ENCODE measurements at places on chromosomes 4 and X.

DNA sequence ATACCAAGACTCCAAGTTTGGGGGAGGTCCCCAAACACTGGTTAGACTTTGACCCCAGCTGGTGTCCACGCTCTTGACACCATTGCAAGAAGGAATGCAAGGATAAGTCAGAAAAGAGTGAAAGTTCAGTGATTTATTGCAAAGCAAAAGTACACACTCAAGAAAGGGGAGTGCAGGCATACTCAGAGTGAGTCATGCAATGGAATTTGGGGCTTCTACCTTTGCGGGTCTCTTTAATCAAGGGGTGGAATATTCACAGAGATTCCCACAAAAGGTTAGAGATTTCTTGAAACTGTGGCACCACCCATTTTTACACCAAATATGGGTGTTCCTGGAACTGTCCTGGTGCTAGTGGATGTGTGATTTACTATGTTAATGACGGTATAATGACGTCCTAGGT, 5.2 kb upstream of the SMIM10L2A start:
- no peak for DNase-seq

- DNase-seq, result no peak
Observed at GRCh38 chrX:420496-421223, 34.0 kb upstream of the PPP2R3B start.

GRCh38 chr4:97367878-97368277, 775.4 kb downstream of the STPG2 start:
- DNase-seq, result no peak

- no peak for DNase-seq
Observed at GRCh38 chr4:93693141-93693540, 135.4 kb upstream of the ATOH1 start.

DNA sequence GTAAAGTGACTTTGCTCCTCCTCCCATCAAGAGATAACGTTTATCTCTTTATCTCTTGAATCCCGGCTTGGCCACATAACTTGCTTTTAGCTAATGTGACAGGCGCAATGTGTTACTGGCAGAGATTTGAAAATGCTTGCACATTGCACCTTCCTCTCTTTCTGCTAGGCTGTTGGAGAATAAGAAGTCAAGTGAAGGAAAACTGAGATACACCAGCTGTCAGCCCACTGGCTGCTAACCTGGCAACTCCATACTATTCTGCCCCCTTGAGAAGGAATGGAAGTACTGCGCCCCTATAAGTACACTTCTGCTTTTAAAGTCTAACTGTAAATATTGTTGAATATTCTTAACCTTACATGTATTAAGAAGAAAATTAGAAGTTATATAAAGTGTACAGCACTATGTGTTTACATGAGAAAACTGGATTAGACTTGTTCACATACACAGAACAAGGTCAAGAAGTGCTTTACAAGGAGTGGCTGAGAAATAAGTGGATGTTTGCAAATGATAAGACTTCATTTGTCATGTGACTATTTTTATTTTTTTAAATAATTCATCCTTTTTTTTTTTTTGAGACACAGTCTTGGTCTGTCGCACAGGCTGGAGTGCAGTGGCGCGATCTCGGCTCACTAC, 424.5 kb upstream of the CTSO start:
- DNase-seq, result no peak

DNA sequence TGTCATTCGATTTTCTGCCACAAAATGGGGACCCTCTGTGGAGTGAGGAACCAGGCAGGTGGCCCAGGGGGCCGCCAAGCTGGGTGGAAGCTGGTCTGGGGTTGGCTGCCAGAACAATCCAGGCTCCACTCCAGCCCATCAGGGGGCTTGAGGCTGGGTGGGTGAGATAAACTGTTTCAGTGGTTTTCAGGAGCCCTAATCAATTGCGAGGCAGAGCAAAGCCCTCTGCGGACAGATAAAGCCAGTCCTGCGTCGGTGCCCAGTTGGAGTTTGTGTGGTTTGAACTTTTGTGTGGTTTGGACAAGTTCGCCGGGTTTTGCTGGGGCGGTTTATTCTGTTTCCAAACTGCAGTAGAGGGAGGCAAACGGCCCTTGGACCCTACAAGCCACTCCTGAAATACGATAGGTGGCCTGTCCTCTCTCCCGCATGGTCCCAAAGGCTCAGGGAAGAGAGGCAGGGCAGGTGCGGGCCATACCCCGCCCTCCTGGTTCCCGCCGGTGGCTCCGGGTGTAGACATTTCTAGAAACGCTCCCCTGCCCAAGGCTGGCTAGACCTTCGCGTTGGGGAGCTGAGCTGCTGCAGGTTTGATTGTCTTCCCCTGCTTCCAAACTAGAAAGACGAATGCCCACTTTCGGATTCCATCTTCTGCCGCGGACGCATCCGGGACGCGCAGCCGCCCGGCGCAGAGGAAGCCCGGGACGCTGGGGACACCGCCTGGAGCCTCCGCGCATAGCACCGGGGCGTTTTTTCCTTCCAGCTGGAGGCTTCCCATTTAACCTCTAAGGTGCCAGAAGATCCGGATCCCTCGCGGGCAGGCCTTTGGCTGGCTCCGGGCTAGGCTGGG, 169.0 kb upstream of the BCOR start:
- peak; percentile 53 for DNase-seq

GRCh38 chrX:47751670-47752069, 85.0 kb upstream of the ZNF81 start:
- DNase-seq, result no peak

DNA sequence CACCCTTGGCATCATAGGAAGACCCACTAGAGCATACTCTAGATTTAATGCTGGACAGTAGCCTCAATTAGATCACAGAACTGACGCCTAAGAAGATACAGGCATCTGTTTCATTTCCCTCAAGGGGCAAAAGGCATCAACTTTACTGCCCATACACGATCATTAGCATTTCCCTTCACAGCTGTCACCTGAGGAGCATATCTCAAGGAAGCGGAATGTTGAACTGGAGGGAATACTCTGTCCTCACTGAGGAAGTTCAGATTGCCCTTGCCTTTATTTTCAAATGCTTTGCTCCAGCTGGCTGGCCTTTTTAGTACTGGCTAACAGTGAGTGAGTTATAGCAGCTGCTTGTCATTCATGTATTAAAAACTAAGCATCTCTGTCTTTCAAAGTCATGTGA, 508.4 kb upstream of the GALNT7 start:
- no peak for DNase-seq

GRCh38 chr4:47718696-47719095, 119.2 kb downstream of the CORIN start:
- DNase-seq, result no peak

DNA sequence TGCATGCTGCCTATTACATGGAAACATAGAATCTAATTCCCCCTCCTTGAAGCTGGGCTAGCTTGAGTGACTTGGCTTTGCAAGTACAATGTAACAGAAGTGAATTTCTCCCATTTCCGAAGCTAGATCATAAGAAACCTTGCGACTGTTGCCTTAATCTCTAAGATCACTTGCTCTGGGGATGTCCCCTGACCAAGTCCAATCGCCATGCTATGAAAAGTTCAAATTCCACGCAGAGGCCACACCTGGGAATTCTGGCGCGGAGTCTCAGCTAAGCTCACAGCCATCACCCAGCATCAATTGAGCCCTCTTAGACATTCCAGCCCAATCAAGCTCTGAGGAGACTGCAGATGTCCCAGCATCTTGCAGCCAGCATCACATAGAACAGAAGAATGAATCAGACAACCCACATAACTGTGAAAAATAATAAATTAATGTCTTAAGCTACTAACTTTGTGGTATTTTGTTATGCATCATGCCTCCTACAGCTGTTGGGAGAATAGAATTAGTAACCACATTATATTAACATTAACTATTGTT, 27.0 kb downstream of the GPM6A start:
- DNase-seq, result no peak

DNA sequence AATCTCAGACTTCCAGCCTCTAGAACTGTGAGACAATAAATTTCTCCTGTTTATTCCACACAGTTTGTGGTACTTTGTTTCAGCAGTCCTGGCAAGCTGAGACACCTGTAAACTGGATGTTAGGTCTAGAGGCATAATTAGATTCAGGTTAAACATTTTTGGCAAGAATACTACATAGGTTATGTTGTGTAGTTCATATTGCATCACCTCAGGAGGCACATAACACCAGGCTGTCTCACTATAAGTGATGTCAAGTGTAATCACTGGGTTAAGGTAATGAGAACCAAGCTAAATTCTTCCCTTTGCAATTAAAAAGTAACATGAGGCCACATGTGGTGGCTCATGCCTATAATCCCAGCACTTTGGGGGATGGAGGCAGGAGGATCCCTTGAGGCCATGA, 214.2 kb downstream of the ZNF674 start:
- no peak for DNase-seq

- no peak for DNase-seq
Observed at GRCh38 chr4:17030543-17030942, 132.1 kb upstream of the LDB2 start.

DNA sequence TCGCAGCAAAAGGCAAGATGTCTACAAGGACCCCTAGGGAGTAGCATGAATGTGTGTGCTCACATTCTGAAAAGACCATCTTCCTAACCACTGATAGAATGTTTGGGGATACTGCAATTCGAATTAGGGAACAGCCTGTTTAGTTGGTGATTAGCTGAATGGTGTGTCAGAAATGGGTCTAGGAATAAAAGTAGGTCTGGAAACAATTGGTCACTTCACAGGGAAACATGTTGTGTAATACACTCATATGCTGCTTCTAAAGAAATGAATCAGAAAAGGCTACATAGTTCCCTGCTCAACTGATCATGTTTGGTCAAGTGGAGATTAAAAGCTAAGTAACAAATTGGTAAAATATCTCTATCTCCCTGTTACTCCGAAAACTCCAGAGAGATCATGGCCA, 2362.4 kb upstream of the TENM3 start:
- no peak for DNase-seq

DNA sequence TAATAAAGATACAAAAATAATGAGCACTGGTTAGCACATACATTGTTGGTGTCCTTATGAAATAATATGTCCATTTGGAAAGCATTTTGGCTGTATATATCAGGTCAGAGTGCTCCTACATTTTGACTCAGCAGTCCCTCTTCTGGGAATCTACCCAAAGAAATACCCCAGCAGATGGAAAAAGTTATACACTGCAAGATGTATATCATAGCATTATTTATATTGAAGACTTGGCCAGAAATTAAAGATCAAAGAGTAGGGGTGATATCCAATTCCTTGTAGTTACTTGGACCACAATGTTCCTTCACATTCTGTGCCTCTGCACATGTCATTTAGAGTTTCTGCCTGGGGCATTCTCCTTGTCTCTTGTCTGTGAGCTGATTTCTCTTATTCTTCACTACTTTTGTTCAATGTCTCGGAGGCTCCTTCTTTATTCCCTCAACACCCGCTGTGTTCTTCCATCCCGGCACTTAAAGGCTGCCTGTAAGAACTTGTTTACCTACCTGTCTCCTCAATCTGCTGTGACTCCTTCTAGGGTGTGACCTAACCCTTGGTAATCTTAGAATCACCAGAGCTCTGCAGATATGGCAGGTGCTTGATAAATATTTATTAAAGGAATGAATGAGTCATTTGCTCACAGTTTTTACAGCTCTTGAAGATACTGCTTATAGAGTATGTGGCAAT, 3.1 kb upstream of the TSPAN5 start:
- DNase-seq, result no peak

DNA sequence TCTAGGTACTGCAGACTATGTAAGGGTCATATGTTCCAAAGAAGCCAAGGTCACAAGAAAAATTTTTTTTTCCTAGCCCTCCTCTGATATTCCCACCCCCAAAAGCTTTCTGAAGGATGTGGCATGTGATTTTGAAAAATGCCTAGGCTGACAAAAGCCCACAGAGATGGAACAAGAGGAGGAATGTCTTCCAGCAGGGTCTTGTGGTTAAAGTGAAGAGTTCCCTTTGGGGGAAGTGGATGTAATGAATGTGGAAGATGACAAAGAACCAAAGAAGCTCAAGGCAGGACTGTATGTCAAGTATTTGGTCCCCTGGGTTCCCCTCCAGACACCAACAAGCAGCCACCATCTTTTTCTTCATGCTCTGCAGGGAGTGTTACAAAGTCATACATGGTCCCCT, 268.8 kb downstream of the BCOR start:
- DNase-seq, result no peak

DNA sequence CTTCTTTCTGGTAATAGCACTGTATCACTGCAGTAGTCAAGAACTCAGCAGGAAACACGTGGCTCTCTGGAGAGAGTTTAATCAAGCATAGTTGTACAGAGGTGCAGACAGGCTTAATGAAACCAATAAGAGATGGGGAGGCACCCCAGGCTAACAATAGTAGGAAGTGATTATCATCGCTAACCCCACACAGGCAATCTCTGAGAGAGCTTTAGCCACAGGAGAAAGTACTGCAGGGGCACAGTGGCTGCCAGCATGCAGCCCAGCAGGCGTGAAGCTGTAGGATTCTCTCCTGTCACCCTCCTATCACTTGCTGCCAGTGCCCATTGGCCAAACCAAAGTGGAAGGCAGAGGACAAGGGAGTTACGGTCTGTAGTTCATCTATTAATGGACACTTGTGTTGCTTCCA, 450.0 kb upstream of the RASGEF1B start:
- DNase-seq, result no peak

DNA sequence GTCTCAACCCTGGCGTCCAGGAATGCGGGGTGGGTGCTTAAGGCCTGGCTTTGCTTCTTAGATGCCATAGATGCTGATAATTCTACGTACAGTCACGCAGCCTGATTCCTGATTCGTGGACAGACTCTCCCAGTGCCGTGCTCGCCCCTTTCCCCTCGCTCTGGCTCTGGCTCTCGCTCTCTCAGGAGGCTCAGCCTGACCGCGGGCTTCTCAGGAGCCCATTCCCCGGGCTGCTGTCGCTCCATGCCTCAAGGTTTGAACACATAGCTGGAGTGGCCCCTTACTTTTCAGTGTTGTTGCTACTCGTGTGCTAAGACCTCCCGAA, 59.2 kb upstream of the ZC4H2 start:
- peak; percentile 33 for DNase-seq

DNA sequence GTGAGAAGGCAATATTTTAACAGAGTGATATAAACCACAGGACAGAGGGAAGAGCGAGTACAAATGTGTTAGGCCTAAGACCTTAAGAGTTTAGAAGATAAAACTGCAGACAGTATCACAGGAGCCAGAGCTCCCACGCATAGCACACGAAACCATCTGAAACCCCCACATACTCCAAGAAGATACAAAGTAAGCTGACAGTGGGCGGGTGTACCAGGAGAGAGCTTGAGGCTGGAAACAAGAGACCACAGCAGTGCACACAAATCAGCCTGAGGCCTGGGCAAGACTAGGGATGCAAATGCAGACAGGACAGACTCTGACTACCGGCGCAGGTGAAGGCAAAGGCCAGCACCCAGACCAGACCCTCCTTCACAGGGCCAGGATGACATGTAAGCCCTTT, 54.1 kb upstream of the ARHGAP24 start:
- DNase-seq, result peak; percentile 32

DNA sequence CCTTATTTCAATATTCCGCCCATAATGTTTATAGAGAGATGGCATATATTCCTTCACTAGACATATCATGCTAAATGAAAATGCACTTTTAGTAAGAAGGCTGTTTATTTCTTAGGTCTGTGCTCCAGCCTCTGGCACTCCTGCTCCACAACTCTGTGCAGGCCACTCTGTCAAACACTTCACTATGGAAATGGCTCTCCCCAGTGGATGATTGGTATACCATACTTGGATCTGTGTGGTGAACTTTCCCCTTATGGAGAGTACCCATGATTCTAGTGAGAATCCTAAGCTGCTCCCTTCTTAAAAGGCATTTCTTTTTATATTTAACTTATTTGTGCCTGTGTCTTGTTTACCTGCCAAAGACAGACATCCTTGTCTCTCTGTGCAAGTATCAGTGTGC, 480.1 kb upstream of the GALNT7 start:
- DNase-seq, result no peak

GRCh38 chr4:21992330-21992729, 43.8 kb upstream of the KCNIP4 start:
- DNase-seq, result no peak

GRCh38 chrX:56762707-56763555, 33.9 kb downstream of the NBDY start:
- DNase-seq, result no peak

Data from dorsolateral prefrontal cortex (tissue), 122 donors.